GM12878 (cell line): ENCODE measurements at places on chromosomes 5 and 9. TPM values are rescaled to one million over a fixed set of nuclear protein-coding genes. Genes with fewer than 3 reads are reported as not detected.

PFN3 gene
- not detected in 2 replicates for polyA plus RNA-seq

NOTCH1 gene
- polyA plus RNA-seq = 3.1 and 4.7 TPM in 2 replicates

IL33 gene
- 0.08 TPM in 1 of 2 replicates, not detected in the other for polyA plus RNA-seq

ANXA6 gene
- polyA plus RNA-seq = 265 and 280 TPM in 2 replicates

STARD4 gene
- polyA plus RNA-seq = 48.2 and 49.1 TPM in 2 replicates

ZNF454 gene
- not detected in 2 replicates for polyA plus RNA-seq

PCDHGA7 gene
- not detected in 2 replicates for polyA plus RNA-seq

IFNK gene
- not detected in 2 replicates for polyA plus RNA-seq

BAAT gene
- 0.09 TPM in 1 of 2 replicates, not detected in the other for polyA plus RNA-seq

PCDHGA12 gene
- 0.16 and 0.17 TPM in 2 replicates for polyA plus RNA-seq

GRCh38 chr9:104798209-104798995, 34.5 kb downstream of the NIPSNAP3B start:
- no peak for DNase-seq

DNA sequence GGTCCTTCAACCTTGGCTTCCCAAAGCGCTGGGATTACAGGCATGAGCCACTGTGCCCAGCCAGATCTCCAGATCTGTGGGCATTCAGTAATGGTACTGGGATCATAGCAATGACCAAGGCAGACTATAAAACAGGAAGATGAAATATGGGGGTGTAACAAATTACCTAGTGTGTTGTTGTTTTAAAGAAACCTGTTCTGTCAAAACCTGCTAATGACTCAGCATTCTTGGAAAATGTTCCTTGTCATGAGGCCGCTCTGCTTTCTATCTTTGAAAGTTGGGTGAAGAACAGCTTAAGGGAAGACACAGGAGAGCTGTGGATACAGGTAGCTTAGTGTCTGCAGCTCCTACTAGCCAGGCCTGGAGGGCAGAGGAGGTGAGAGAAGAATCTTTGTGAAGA, 19.4 kb downstream of the TARS1 start:
- no peak for DNase-seq

DNA sequence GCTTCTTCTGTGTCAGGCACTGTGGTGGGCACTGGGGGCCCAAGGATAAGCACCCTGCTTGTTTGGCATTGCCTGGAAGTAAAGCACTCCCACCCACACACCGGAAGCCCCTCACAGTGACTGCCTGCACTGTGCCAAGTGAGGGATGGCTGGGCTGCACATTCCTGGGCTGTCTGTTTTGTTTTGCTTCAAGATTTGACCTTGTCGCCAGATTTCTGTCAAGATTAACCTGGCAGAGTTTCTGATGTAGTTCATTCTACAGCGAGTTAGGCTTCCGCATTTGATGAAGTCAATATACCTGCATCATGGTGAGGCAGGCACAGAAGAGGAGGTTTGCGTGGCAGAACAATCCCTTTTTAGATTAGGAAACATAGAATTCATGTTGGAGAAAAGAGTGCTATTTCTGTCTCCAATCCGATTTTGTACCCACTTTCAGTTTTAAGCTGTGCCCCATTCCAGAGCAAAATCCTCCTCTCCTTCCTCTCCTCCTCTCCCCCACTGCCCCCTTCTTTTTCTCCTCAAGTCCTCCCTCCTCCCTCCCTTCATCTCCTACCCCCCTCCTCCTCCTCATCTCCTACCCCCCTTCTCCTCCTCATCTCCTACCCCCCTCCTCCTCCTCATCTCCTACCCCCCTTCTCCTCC, 14.4 kb upstream of the BOD1 start:
- DNase-seq = no peak

GRCh38 chr9:130235558-130236435, 29.8 kb upstream of the HMCN2 start:
- DNase-seq = no peak

- DNase-seq = no peak
These were observed 57.8 kb upstream of the RAI14 start for GRCh38 chr5:34598177-34598794.

GRCh38 chr5:119355685-119356611, at the start of gene TNFAIP8:
Gene TNFAIP8, plus strand, starts transcription at chr5:119356019. Its CDS starts 72 bp downstream, at chr5:119356091.
- DNase-seq = no peak

- DNase-seq = no peak
These were observed 19.8 kb downstream of the PCDHAC2 start for GRCh38 chr5:140986117-140986521.

- no peak for DNase-seq
These were observed 34.7 kb downstream of the GABRP start for GRCh38 chr5:170818232-170818631.

GRCh38 chr5:169763376-169764017, 126.4 kb downstream of the DOCK2 start:
- DNase-seq = peak; percentile 45

GRCh38 chr9:92538541-92538940, 2.8 kb upstream of the ECM2 start:
- no peak for DNase-seq

DNA sequence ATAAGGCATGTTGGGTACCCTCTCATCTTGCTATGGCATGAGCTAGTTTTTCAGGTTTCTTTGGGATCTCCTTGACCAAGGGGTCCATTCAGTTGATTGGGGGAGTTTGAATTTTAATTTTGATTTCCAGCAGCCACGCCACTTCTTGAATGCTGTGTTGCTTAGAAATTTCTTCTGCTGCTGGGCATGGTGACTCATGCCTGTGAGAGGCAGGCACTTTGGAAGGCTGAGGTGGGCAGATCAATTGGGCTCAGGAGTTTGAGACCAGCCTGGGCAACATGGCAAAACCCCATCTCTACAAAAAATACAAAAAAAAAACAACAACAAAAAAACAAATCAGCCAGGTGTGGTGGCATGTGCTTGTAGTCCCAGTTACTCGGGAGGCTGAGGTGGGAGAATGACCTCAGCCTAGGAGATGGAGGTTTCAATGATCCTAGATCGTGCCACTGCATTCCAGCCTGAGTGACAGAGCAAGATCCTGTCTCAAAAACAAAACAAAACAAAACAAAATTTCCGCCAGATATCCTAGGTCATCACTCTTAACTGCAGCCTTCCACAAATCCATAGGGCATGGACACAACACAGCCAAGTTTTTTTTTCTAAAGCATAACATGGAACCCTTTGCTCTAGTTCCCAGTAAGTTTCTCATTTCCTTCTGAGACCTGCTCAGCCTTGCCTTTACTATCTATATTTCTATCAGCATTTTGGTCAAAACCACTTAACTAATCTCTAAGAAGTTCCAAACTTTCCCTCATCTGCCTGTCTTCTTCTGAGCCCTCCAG, 17.7 kb downstream of the TMC1 start:
- no peak for DNase-seq

- DNase-seq = no peak
These were observed 21.4 kb upstream of the SPARC start for GRCh38 chr5:151708126-151708525.

DNA sequence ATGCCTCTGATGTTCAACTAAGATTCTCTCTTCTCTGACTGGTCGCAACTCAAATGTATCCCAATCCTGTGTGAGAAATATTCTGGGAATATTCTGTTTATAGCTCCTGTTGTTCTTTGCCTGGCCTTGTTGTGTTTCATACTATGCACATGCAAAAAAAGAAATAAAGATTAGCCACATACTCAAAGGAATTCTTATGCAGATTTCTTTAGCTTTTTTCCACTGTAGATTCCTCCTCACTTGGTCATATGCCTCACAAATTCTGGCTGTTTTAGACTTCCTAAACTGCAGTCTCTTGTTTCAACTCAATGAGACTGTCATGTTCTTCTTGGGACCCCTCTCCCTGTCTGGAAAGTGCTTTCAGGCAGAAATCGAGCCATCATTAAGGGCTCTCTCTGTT, 217.5 kb upstream of the SH3GL2 start:
- no peak for DNase-seq

GRCh38 chr5:175544108-175544511, 65.8 kb downstream of the SFXN1 start:
- no peak for DNase-seq

DNA sequence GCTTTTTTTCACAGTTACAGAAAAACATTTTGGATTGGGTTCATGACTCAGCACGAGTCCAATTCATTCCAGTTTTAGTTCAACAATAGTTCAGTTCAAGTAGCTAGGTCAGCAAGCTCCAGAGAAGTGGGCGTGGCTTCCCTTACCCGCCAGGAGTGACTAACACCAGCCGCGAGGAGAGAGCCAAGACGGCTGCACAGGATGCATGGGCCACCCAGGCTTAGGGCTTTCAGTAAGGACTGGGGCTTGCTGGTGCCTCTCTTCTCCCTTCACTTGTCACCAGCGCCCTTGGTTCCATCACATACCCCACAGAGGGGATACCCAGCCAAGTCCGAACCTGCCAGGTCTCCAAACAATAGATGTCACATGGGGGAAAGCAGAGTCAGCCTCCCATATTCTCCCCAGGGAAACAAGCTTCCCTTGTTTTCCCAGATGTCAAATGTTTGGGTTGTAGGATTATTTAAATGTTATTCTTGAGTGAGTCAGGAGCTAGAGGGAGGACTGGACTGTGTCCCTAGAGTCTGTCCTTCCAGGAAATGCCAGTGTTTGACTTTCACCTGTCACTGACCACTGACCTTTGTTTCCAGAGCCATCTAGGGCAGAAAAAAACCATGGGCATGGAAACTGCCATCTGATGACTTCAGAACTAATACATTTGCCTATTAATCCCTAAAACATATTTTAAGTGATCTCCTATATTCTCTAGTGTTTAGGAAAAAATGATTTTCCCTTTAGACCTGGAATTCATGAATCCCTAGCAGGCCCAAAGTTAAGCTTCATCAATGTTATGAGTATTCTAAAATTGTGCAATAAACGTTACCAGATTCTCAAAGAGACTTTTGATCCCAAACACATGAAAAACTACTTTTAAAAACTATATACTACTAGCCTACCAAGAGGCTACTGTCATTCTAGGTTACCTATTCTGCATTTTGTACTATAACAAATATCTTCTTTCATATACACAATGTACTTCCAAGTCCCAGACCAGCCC, 51.9 kb downstream of the NIPAL4 start:
- DNase-seq = no peak

DNA sequence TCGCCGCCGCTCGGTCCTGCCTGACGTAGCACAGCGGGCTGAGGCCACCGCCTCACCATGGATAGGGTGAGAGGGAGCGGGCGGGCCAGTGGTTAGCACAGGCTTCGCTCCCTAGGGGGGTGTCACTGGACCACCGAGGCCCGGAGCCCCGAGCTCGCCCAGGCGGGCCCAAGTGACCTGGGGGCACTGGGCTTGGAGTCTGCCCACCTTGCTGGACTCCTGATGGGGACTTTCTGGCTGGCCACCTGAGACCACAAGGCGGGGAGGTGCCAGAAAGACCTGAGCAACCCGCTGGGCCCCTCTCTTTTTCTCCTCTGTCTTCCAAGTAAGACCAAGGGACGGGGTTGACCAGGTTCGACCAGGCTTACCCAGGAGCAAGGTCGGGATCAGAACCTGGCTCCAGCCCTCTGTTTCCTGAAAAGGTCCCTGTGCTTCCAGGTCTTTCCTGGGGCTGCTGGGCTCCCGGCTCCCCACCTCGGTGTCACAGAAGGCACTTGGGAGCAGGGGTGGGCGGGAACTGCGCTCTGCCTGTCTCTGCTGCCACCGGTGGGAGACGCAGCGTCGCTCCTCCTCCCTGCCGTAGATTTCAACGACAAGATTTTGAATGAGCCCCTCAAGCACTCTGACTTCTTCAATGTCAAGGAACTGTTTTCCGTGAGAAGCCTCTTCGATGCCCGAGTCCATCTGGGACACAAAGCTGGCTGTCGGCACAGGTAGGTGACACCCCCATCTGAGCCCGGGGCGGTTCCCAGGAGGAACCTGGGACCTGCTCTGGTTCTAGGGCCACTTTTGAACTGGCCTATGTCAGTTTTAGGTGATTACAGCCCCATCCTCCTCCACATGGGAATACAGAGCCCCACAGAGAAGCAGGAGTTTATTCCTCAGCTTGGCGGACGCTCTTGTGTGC, 1.0 kb downstream of the MRPS2 start:
- DNase-seq = no peak

DNA sequence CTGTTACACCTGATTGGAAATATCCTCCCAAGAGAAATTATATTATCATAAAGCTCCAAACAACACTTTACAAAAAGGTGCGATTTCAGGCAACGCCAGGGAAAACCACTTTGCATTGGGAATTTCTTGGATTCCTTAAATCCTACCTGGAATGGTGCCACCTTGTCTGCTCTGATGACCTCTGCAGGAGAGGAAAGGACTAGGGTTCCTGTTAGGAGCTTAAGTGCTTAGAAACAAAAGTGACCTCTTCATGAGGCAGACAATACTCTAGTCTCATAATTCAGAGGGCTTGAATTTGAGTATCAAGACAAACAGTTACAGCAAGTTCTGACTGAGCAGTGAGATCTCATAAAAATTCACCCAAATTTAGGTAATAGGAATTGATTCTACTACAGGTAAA, 33.9 kb upstream of the GLIS3 start:
- DNase-seq = no peak

- no peak for DNase-seq
These were observed at the start of the genes GBA2 and RGP1 for GRCh38 chr9:35748858-35749514. Gene GBA2, minus strand, starts transcription at chr9:35749228. Its CDS starts 524 bp downstream, at chr9:35748704. Gene RGP1, plus strand, starts transcription at chr9:35749287. Its CDS starts 469 bp downstream, at chr9:35749756.

- DNase-seq = no peak
These were observed 130.5 kb upstream of the HAND1 start for GRCh38 chr5:154608531-154609011.

DNA sequence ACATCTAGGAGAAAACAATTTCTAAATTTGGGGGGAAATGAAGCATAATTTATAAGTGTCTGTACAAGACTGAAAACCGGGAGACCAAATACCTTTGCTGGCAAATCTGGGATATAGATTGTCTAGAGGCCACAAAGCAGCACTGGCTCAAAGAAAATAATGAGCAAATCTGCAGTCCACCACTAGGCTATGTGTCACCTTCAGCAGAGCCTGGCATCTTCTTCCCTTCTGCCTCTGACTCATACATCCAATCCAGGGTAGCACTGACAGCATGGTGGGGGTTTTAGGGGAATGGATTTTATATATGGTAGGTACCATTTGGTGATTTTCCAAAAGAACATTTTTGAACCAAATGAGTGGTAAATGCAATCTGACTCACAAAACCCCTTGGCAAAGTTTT, 12.8 kb downstream of the FAM81B start:
- DNase-seq = no peak

DNA sequence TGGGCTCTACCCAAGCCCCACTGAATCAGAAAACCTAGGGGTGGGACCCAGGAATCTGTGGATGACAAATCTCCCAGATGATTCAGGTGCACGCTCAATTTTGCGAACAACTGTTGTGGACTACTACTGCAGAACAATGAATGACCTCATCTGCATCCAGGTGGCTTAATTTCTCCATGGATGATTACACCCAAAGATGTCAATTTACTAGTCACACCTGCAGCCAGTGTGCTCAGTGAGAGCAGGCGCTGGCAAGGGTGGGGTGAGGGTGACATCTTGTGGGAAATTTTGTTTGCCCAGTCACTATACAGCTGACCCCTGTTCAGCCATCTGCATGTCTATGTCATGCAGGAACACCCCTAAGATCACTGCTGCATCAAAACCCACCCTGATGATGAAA, 118.2 kb downstream of the ENTREP1 start:
- no peak for DNase-seq
